ENCODE measurements at places on chromosomes 5 and 9.
A peak's percentile ranks its signal among the peaks of the same experiment; 100 is the strongest.

GRCh38 chr5:64765804-64766504, 2.5 kb downstream of the SREK1IP1 start:
- no peak for DNase-seq

DNA sequence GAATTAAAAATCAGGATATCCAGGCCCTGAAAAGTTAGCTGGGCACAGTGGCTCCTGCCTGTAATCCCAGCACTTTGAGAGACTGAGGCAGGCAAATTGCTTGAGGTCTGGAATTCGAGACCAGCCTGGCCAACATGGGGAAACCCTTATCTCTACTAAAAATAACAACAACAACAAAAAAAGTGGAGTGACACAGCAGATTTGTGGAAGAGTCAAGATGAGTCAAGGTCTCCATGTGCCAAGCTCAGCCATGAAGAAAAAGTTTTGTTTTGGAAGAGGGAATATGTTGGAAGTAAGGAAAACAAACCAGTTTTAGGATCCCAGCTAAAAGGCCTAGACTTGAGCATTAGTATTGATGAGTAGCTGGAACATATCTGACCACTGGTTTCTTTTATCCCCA, 14.7 kb downstream of the LRRC70 start:
- DNase-seq, result no peak

- peak; percentile 14 for DNase-seq
Measured at GRCh38 chr5:57442080-57442839, 40.4 kb downstream of the ACTBL2 start.

- DNase-seq, result no peak
Measured at GRCh38 chr9:114350636-114351401, 21.1 kb downstream of the ORM2 start.

DNA sequence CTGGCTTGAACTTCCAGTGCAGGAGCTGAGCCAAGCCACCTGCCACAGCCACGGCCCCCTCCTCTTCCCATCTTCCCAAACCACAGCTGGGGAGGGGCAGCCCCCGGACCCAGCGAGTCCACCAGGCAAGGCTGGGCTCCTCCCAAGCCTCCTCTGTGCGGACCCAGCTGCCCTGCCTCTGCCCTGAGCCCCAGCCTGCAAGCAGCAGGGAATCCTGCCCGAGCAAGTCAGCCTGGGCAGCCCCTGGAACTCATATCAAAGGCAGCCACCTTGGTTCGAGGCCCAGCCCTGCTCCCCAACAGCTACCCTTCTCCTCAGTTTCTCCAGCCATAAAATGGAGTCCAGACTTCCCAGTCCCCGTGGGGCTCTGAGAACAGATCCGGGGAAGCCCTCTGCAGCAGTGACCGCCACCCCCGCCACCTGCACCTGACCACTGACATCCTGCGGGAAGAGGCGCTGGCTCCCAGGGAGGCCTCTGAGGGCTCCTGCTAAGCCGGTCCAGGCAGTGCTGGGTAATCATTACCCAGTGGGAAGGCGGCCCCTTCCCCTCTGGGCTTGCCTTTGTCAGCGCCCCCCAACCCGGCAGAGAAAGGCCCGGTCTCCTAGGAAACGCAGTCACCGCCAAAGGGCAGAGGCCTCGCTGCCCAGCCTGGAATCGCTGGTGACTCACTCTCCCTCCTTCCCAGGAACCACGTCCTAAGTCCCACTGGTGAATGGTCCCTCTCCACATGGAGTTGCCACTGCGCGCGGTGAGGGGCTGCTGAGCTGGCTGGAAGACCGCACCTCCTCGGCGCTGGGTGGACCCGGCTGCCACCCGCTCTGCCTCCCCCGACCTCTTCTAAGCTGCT, 1.5 kb downstream of the VAV2 start:
- DNase-seq, result no peak

DNA sequence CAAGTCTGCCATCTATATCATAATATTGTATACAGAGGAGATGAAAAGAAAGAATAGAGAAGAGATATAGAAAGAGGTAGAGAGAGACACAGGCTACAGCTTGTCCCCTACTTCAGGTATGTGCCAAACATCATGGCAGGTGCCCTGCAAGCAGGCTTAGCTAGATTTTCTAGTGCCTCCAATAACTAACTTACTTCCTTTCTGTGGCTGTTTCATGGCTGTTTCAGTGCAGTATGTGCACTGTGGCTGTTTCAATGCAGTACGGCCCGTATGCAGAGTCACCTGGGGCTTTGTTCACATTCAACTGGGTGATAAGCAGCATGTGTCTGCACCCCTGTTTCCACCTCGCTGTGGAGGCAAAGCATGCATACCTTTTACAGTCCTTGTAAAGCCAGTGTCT, 327.2 kb downstream of the NTRK2 start:
- no peak for DNase-seq

DNA sequence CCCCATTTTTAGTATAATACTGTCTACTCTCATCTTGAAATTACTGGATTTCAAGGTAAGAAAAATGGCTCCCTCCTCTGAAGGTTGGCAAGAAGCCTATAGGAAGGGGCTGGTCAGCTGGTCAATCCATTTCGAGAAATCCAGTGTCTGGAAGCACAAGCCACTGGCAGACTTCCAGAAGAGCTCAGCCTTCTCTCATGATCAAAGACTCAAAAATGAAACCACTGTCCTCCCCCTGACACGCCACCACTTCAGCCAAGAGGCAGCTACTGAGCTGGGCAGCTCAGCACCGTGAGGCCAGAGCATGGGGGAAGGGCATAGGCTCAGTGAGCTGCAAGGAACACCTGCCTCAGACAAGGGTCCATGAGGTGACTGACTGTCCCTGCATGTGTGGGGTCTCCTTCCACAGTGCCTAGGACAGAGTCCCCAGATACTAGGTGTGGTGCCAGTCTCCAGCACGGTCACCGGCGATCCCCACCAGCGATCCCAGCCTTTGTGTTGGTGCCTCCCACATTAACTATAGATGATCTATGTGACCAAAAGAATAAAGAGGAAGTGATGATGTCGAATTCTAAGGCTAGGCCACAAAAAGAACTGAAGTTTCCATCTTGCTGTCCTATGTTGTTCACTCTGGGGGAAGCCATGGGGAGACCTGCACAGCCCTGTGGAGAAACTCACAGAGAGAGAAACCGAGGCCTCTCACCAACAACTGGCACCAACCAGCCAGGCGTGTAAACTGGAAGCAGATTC, 100.1 kb upstream of the LRRTM2 start:
- DNase-seq, result peak; percentile 73

DNA sequence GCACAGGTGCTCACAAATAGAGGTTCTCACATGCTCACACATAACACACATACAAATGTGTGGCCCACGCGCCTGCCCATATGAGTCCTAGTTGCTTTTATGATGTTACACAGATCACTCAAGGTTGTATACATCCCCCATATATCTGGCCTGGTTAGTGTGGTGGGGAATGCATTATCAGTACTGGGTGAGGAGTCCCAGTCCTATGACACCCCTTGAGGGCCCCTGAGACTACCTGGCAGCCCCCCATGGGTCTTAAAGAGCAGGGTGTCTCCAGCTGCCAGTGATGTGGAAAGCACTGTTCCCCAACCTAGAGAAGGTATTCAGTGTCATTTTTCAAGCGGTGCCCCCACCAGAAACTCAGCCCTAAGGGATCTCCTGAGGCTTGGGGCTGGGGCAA, 2.8 kb upstream of the HAND1 start:
- DNase-seq, result no peak

DNA sequence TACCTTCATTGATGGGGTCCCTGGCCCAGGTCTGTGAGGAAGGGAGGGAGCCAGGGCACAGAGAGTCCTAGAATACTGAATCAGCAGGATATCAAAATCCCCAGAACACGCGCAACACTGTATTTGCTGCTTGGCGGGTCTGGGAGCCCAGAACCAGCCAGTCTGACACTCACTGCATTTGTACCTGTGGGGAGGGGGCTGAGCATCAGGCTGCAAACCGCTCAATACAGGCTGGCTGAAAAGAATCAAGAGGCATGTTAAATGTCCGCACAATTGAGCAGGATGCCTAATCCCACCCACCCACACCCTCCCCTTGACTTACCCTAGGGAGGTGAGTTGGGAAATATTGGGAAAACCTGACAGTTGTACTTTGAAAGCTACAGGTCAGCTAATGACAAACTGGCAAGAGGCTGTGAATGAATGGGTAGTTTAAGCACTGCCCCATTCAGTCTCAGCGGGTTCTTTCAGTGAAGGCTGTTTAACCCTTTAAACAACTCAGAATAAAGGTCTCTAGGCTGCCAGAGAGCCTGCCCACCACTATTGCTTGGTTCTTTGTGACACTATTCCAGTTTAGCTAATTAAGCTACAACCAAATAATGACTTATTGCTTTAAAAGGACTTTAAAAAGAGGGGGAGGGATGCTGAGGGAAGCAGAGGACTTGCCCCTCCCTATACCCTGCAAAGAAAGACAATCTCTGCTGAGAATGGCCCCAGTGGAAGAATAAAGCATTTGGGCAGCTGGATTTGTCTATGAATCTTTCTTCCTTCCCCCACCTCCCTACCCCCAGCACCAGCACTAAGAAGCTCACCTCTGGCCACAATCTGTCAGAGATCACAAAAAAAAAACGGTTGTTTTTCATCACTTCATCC, 5.0 kb downstream of the SPRY4 start:
- no peak for DNase-seq

DNA sequence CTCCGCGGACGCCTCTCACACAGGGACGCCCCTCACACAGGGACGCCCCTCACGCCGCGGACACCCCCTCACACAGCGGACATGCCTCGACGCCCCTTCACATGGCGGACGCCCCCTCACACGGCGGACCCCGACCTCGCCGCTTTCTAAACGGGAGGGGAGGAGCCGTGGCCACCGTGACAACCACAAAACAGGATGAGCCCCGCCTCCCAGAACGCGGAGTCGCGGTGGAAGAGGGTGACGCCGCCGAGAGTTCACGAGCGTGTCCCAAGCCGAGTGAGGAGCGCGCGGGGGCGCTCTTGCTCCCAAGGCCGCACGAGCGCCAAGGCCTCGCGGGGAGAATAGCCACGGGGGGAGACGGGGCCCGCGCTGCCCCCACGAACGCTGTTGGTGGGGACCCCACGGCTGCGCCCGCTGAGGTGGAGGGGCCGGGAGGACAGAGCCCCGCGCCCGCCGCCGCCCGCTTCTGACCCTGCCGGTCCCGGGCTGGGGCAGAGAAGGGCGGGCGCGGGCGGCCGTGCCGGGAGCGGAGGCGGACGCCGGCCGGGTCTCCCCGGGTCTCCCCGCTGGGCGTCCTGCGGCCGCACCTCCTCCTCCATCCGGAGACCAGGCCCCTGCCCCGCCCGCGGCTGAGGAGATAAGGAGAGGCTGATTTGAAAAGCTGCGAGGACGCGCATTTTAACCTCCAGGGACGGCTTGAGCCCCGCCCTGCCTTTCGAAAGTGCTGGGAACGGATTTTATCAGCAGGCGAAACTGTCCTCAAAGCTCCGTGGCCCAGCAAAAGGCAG, 3.9 kb upstream of the NKD2 start:
- DNase-seq, result peak; percentile 81

DNA sequence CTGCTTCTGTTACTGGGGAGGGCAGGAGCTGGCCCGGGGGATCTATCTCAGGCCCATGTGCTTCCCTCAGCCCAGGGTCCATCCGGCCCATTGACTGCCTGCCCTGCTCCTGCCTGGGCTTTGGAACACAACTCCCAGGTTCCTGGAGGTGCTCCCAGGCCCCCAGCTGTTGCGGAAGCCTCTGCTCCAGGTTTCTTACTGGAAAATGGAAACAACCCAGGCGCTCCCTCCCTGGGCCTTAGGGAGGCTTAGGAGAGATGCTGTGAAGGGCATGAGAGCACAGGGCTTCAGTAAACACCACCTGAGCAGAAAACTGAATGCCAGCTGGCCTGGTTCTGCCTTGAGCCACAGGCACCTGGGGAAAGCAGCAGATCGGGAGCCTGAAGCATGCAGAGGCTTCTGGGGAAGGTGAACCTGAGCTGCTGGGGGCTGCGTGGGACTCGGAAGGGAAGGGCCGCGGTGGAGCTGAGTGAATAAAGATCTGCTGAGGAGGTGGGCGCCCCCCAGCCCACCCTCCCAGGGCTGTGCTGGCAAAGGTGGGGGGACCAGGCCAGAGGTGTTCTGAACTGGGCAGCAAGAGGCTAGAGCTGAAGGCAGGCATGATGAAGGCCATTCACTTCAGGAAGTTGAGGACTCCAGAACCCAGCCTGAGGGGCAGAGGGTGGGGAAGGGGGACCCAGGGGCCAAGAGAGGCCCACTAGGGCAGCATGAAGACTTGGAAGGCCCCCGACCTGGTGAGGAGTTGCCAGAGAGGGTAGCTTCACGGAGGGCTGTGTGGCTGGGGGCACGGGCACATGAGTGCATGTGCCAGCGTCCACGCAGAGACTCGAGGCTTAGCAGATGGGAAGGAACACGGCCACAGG, 64.8 kb downstream of the SHB start:
- DNase-seq, result no peak

DNA sequence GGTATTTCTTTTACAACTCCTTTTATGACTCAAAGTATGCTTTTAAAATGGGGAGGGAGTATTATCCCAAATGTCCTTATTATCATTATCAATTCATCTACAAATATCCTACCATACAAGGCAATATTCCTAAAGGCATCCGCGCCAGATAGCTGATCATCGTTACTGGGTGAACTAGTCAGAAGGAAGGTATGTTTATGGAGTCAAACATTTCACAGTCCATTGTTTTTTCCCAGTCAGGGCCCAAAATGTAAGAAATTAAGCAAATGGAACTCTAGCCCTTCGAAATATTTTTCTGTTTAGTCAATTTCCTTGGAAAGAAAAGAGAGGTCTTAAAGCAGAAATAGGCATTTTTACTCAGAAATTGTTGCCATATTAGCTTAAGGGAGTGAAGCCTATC, 188.5 kb upstream of the CCNG1 start:
- DNase-seq, result no peak

DNA sequence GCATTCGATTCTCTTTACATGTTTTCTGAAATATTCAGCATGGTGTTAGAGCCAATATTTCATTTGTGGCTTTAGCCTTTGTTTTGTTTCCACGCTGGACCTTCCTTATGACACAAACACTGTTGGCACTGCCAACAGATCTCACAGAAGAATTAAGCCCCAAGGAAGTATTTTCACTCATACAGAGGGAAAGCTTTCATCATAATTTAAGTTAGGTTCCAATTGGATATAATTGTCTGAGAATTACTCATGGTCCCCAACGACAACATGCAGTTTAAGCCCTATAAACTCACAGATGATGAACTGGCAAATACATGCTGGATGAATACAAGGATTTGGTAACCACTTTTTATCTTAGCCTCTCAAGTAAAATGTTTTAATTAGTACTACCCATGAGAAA, 259.5 kb downstream of the EBF1 start:
- no peak for DNase-seq

DNA sequence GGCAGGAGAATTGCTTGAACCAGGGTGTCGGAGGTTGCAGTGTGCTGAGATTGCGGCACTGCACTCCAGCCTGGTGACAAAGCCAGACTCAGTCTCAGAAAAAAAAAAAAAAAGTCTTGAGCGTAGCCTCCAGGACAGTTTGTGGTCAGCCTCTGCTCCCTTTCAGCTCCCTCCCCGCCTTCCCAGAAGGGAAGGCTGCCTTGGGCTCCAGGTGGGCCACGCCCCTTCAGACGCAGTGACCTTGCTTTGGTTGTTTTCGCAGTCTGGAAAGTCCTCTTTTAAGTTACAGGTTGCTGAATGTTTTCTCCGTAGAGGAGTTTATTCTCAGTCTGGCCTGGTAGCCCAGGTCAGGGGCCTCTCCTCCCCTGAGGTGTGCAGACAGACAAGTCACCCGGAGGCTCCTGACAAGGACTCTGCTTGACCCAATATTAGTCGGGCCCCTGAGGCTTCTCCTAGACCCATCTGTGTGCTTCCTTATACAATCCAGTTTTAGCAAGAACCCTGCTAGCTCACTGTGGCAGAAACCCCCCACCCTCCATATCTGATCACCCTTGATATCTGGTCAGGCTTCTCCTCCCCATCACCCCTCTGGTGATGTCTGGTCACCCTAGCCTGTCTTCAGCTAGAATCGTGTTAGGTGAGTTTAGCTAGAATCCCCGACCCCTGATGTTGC, 31.6 kb upstream of the N4BP3 start:
- no peak for DNase-seq

Data from heart right ventricle (tissue), 16 donors.